ENCODE measurements at places on chromosomes 4 and X.

DNA sequence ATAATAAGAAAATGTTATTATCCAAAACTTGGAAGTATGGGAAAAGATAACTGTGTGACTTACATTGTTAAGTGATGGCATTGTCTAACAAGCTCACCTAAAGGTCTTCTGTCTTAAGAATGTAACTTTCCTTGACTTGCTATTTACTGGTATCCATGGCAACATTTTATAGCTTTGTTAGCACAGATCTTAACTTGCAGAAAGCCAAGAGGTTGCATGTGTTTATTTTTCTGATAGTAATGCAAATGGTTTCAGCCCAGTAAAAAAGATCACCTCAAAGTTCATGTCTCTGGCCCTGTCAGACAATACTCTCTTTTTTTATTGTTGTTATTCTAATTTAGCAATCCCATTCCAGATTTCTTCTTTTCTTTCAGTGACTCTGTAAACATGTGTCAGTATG lies 425.3 kb downstream of the SPRY1 start:
- peak; percentile 69 for DNase-seq

- DNase-seq, result no peak
Observed at GRCh38 chr4:81804849-81805248, 333.1 kb upstream of the RASGEF1B start.

DNA sequence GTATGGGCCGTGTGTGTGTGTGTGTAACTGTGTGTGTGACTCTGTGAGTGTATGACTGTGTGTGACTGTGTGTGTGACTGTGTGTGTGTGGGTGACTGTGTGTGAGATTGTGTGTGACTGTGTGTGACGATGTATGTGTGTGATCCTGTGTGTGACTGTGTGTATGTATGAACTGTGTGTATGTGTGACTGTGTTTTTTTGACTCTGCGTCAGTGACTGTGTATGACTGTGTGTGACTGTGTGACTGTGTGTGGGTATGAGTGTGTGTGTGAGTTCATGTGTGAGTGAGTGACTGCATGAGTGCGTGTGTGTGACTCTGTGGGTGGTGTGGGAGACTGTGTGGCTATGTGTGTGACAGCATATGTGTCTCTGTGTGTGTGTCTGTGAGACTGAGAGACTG lies 81.8 kb downstream of the ZNF718 start:
- no peak for DNase-seq

- DNase-seq, result no peak
Observed at GRCh38 chrX:9336456-9336855, 128.4 kb upstream of the TBL1X start.

DNA sequence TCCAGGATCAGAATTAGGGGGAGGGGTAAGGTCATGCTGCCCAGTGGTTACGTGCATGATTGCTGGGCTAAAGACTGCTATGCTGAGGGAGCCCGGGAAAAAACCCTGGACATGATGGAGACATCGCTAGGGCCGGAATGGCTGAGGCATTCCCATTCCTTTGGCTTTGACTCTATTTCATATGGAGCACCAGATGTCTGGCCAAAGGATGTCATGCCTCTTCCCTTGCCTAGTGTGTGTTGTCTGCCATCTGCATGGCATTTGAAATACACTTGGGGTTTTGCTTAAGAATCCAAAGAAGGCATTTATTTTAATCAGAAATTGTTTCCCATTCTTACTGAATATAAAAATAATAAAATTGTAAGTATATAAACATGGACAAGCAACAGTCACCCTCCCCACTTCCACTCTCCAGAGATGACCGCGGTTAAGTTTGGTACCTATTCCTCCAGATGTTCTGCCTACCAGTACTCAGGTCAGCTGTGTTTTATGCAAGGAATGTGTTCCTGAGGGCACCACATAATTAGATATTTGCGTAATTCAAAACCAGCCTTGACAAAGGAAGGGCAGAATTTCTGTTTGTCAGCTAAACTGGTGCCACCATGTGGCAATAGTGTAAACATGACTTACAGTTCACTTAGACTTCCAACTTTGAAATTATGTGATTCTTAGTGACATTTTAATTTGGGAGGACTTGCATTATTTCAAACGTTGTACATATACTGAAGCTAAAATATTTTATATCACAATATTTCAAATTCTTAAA lies 105.9 kb downstream of the CT47B1 start:
- peak; percentile 81 for DNase-seq

GRCh38 chrX:98405376-98405775 lies 1521.7 kb downstream of the RPA4 start:
- DNase-seq, result no peak

GRCh38 chr4:186416451-186417060 lies 138.8 kb downstream of the MTNR1A start:
- DNase-seq, result no peak

DNA sequence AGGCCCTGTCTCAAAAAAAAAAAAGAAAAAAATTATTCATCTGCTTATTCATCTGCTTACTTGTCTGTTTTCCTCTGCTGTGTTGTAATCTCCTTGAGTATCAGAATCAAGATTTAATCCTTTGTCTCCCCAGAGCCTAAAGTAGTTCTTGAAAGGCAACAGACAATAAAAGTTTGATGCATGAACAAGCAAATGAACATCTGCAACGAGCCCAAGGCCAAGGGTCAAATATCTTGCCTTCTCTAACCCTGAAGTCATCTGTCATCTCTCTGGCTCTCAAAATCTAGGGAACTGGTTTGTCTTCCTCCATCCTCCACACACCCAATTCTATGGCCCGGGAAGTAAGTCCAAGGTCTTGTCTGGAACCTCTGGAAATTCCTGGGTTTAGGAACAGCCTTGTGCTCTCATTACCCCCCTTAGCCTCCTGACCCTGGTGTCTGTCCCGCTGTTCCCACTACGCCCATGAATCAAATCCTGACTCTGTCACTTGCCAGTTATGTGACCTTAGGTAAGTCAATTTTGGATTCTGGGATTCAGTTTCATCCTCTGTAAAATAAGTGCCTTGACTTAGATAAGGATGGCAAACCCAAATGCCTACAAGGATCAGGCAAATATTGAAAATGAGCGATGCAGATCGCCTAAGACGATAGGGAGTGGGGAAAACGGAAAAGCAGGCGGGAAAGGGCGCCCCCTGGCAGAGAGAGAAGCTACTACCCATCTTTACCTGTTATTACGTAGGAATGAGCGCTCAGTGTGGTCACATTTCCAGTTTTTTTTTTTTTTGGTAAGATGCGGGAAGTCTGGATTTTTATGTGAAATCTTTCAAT lies 102.7 kb upstream of the DHX15 start:
- peak; percentile 11 for DNase-seq

DNA sequence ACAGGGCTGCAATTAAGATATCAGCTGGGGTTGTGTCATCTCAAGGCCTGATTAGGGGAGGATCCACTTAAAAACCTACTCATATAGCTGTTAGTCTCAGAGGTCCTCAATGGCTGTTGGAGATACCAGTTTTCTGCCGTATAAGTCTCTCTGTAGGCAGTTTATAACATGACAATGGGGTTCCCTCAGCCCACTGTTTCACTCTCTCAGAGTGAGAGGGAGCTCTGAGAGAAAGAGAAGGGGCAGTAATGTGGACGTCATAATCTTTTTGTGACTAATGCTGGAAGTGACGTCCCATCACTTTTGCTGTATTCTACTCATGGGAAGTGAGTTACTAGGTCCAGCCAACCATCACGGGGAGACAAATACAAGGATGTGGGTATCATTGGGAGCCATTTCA lies 70.3 kb downstream of the STIM2 start:
- no peak for DNase-seq

- peak; percentile 66 for DNase-seq
Observed at GRCh38 chr4:81142744-81143143, 72.3 kb downstream of the PRKG2 start.

DNA sequence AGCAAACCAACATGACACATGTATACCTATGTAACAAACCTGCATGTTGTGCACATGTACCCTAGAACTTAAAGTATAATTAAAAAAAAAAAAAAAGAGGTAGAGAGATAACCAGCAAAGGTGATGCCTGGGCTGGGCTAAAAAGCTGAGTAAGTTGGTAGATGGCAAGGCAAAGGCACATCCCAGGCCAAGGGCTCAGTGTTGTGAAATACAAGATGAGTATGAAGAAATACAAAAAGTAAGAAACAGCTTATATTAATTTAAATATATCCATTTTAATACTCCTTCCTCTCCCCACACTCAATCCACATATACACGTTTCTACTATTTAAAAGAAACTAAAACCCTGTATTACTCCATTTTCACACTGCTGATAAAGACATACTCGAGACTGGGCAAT lies 25.8 kb downstream of the TEC start:
- no peak for DNase-seq

DNA sequence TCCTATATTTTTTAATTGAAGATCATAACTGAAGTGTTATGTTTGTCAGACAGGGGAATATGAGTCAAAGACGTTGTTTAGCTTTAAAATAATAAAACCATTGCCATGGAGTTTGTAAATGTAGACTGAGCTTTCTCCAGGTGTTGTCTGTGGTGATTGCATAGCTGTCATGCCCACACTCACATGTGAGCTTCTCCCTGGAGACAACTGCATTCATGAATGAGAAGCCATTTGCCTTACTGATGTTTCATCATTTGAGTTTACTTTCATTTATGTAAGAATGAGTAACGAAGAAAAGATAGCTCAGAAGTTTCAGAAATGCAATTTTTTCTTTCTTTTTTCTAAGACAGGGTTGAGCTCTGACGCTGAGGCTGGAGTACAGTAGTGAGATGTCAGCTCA lies 339.1 kb downstream of the GALNTL6 start:
- DNase-seq, result no peak

GRCh38 chrX:113726466-113726865 lies 857.4 kb upstream of the HTR2C start:
- DNase-seq, result no peak

DNA sequence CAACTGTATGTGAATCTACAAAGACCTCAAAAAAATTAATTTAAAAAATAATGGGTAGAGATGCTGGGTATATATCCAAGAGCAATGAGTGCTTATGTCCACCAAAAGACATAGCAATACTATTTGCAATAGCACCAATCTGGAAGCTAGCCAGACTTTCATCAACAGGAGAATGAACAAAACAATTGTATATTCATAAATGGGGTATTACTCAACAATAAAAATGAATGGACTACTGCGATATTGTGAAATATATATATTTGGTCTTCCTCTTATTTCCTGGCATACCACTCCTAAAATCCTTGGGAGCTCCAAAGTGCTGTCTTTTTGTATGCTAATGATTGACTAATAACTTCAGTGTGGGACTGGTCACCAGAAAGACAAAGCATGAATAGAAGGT lies 77.5 kb downstream of the MSN start:
- DNase-seq, result peak; percentile 91

DNA sequence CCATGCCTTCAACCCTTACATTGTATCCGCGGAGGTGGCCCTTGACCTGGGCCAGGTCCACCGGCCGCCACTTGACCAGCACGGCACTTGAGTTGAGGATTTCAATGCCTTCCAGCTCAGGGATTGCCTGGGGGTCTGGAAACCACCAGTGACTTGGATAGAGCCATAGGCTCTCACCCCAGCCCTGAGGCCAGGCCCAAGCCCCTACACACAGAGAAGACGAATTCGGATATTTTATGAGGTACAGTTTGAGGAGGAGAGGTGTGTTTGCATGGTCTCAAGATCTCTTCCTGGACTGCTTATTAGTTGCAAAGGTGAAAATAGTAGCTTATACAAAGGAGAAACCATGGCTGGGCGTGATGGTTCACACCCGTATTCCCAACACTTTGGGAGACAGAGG lies 20.3 kb downstream of the L1CAM start:
- no peak for DNase-seq

DNA sequence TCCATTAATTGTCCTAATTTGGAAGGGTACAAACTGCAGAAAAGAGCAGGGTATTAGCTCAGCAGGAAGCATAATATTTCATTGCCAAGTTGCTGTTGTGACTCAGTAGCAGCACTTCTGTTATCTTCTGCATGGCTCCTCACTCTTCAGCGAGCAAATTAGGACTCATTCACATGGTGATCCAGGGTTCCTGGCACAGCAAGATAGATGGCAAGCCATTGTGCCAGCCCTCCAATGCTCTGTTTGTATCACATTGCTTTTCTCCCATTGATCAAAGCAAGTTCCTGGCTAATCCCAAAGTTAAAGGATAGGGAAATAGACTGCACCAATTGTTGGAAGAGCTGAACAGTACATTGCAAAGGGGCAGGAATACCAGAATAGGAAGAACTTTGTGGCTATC lies 382.5 kb upstream of the ATOH1 start:
- no peak for DNase-seq

DNA sequence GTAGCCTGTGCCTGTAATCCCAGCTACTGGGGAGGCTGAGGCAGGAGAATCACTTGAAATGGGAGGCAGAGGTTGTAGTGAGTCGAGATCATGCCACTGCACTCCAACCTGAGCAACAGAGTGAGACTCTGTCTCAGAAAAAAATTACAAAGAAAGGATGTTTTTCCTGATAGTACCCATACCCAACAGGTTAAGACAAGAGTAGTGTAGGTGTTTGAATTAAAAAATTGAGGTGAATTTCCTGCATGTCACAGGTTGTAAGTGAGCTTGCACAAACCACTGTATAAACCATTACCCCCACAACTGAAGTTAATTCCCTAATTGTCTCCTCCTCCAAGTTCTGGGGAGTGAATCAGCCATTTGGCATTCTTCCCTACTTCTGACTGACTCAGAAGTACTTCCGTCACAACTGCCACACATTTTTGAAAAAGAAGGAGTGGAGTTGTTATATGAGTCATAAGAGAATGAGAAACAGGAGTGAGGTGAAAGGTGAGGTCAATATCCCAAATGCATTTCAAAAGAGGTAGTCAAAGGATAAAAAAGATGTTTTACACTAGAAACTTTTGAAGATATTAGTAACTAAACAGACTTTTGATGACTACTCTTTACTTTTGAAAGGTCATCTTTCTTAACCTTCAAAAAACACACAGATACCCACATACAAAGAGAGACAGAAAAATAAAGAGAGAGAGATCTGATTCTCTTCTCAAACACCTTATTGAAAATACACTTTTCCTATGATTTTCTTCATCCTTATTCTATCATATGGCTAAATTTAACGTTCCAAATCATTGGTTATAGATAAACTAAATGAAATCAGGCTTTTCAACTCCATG lies 134.5 kb downstream of the BTC start:
- peak; percentile 100 for DNase-seq

- DNase-seq, result no peak
Observed at GRCh38 chrX:52270453-52271116, 85.9 kb downstream of the MAGED4 start.

GRCh38 chr4:33722800-33723516 lies 2521.4 kb downstream of the ARAP2 start:
- DNase-seq, result peak; percentile 81

DNA sequence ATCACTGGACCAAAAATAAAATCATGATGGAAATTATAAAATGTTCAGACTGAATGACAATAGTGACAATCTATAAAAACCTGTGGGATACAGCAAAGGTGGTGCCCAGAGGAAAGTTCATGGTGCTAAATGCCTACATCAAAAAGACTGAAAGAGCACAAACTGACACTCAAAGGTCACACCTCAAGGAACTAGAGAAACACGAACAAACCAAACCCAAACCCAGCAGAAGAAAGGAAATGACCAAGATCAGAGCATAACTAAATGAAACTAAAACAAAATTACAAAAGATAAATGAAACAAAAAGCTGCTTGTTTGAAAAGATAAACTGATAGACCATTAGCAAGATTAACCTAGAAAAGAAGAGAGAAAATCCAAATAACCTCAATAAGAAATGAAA lies 78.7 kb downstream of the ANAPC10 start:
- DNase-seq, result no peak
